ENCODE measurements at places on chromosomes 5 and 9.

DNA sequence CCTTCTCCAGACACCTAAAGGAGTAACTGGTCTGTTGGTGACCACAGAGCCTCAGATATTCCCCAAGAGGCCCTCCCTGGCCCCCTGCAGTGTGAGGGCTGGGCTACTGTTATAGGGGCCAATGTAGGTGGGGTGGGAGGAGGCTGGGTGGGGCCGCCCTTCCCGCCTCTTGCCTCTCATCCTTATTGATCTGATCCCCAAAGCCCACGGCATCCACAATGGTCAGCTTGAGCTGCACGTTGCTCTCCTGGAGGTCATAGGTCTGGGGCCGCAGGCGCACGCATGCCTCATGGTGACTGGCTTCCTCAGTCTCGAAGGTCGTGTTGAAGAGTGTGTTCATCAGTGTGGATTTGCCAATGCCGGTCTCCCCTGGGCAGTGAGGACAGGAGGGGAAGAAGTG is 13.0 kb downstream of the SEPTIN8 start:
- no peak for DNase-seq

- DNase-seq, result no peak
Measured at GRCh38 chr9:107190061-107190935, 92.8 kb upstream of the RAD23B start.

- no peak for DNase-seq
Measured at GRCh38 chr9:89313842-89314241, 2.8 kb downstream of the CKS2 start.

DNA sequence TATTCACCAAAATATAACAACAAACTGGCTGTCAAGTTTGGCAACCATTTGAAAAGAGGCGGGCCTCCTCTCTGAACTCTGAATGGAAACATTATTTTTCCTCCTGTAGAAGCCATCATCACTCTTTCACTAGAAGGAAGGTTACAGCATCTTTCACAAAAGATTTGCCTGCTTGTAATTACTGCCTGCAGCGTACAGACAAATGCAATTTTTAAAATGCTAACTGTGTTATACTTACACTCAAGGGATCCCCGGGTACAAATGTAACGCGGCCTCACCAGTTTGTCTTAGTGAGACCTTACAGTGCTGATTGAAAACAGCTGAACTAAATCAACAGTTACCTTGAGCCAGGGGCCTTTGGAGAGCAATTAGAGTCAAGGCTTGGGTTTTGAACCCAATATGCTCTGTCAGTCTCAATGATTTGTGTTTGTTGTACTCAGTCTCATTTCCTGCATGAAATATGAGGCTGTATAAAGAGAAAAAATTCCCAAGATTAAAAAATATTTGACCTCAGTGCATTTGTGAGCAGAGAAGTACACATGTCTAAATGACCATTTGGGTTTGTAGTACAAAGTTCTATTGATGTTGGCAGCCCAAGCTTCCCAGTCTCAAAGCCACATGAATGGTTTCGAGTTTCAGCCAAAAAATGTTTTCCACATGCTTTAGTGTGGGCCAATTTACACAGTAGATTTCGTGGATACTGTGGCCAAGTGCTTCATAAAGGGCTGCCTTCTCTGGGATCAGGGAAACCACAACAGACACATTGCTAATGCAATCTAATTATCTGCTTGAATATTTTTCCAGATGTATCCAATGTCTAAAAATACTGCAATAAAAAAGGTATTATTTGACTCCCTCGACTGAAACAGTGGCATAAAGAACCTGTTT is 500.0 kb downstream of the SPATA31D1 start:
- no peak for DNase-seq

- DNase-seq, result no peak
Measured at GRCh38 chr5:132267166-132267739, 9.8 kb downstream of the PDLIM4 start.

DNA sequence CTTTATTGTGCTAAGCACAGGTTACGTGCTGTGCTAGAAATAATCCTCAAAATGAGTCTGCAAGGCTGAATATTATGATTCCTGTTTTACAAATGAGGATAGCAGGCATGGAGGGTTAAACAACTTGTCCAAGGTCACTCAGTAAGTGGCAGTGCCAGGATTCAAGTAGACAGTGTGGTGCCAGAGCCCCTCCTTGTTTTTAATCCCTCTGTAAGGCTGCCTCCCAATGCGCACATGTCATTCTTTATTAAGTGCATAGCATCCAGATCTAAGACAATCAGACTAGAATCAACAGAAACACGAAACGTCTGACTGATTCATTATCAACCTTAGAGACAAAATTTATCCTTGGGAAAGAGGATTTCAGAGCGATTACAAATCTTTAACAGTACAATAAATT is 199.6 kb downstream of the SMARCA2 start:
- DNase-seq, result no peak

DNA sequence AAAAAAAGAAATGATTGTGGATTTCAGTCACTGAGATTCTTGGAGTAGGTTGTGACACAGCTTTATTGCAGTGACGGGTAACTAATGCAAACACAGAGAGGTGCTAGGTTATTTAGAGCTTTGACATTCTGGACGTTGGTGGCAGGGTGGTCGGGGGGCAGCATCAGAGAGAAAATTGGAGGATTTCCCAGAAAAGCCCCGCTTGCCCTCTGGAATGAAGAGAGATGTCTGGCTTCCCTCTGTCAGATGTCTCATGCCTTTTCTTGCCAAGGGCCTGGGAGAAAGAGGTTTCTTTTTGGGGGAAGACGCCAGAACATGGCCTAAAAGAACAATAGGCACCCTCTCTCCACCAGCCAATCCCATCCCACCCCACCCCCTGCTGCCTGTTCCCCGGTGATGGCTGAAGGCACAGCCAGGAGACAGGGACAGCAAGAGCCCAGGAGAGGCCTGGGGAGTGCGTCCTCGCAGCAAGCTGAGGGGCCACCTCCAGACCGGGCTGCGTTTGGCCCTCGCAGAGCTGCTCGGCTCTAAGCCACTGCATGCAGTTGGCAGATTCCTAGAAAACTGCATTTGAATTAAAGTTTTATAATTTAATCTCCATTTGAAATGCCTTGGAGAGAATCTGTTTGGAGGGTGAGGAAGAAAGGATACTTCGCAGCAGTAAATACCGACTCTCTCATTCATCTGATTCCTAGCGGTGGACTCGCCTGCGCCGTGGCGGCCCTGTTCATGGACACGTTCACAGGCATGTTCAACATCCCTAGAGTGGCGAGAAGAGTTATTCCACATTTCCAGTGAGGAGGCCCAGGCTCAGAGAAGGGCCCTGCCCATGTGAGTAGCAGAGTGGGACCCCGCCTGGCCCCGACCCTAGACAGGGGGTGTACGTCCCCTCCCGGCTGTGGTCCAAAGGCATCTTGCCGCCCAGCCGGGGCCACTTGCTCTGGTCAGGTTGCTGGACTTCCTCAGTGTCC is 55.7 kb downstream of the TSPAN17 start:
- DNase-seq, result no peak

DNA sequence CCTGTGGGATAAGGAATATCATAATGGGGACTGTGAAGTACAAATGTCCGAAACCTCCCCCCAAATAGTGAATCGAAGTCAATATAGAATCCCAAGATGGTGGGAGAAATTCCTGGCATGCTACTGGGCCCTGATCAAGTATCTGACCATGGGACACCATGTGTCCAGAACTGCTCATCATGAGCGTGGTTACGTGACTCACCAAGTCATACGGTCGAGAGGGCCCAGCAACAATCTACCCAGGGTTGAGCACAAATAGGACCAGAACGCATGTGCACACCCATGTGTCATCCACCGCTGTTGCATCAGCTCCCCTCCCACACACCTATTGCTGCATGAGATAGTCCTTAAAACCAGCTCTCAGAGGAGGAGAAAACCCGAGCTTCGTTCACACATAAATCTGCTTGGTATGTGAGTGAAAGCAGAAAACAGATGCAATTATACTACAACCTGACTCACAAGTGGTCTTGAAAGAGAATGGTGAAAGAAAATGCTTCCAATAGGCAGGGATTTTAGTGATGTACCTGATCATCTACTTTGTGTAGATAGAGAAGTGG is 353.2 kb downstream of the CWC27 start:
- DNase-seq, result no peak

GRCh38 chr9:94987731-94988130 is 261.2 kb downstream of the AOPEP start:
- no peak for DNase-seq

DNA sequence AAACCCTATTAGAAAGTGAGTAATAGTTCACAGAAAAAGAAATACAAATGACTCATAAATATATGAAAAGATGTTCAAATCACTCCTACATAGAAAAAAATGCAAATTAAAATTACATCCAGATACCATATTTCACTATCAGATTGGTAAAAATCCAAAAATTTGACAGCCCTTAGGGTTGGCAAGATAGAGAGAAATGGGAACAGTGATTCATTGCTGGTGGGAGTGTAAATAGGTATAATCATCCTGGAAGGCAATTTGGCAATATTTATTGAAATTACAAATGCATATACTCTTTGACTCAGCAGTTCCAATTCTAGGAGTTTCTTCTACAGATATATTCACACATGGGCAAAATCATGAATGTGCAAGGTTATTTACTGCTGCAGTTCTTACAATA is 273.5 kb downstream of the NR2F1-AS1 start:
- DNase-seq, result no peak

GRCh38 chr5:147177125-147177840 is 57.5 kb upstream of the STK32A start:
- no peak for DNase-seq

- DNase-seq, result no peak
Measured at GRCh38 chr5:51960617-51961121, 577.4 kb downstream of the ISL1 start.

DNA sequence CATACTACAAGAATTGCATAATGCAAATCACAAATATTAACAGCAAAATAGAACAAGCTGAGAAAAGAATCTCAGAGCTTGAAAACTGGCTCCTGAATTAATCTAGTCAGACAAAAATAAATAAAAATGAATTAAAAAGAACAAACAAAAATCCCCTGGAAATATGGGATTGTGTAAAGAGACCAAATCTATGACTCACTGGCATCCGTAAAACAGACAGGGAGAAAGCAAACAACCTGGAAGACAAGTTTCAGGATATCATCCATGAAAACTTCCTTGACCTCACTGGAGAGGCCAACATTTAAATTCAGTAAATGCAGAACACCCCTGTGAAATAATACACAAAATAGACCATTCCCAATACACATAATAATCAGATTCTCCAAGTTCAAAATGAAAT is 229.3 kb upstream of the CTNND2 start:
- no peak for DNase-seq

GRCh38 chr5:1064383-1065142 is 47.3 kb downstream of the SLC12A7 start:
- DNase-seq, result no peak

GRCh38 chr9:107276966-107277710 is 5.9 kb upstream of the RAD23B start:
- DNase-seq, result no peak

DNA sequence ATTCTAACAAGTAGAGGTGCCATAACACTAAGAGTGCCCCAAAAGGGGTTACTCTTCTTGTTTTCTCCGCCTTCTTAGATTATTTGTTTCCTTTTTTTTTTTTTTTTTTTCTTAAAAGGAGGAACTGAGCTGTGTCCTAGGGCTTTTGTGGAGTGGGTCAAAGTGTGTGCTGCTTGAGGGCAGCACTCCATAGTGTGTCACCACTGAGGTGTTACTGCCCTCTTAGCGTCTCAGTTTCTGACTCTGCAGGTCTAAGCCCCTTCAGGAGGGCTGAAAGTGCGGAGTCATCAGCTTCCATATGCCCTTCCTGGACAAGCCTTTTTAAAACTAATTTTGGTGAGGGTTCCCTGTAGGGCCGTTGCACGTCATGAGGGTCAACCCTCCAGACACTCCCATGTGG is 12.6 kb upstream of the NANS start:
- no peak for DNase-seq

- no peak for DNase-seq
Measured at GRCh38 chr5:32942225-32942989, 231.3 kb downstream of the NPR3 start.

GRCh38 chr5:93164690-93165089 is 416.3 kb downstream of the NR2F1-AS1 start:
- no peak for DNase-seq

GRCh38 chr5:151522226-151522625 is 68.9 kb downstream of the FAT2 start:
- DNase-seq, result no peak

GRCh38 chr5:156329171-156329611 is 2.2 kb downstream of the SGCD start:
- DNase-seq, result no peak

- DNase-seq, result no peak
Measured at GRCh38 chr5:1725641-1726468, 73.8 kb downstream of the MRPL36 start.

DNA sequence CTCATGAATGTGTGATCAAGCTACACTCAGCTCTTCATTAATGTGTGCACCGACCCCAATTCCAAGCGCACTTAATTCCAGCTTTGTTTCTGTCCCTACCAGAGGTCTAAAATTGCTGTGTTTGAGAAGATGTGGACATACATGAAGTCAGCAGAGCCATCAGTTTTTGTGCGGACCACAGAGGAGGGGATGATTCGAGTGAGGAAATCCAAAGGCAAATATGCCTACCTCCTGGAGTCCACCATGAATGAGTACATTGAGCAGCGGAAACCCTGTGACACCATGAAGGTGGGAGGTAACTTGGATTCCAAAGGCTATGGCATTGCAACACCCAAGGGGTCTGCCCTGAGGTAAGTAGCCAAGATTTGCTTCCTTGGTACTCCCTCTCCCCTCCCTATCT is 268.6 kb downstream of the FAM114A2 start:
- DNase-seq, result no peak

DNA sequence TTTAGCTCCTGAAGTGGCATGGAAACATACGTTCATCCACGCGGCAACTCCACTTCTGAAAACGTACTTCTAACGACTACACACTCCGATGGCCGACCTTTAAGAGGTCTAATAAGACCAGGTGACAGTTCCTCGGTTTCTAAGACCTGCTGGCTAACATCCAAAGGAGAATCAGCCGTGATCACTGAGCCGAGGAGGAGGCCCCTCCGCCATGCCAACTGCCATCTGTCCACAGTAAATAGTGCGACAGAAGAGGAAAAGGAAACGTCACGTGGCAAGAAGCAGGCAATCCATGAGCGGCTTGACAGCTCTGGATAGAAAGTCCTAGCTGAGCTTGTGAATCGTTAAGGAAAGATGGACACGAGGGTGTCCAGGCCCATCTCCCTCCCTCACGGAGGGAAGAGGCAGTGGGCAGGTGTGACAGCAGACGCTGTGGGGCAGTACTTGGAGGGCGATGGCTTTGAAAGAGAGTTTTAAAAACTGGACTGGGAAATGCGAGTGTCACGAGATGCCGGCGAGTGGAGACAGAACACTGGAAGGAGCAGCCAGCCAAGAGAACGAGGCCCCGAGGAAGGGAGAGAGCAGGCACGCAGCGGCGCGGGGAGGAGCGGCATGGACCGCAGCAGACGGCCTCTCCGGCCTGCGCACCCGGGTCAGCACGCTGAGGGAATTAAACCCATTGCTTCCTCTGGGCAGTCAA is 66.7 kb upstream of the TBC1D9B start:
- DNase-seq, result no peak
